ENCODE measurements at places on chromosomes 12 and 14. TPM values are rescaled to one million over a fixed set of nuclear protein-coding genes. Genes with fewer than 3 reads are reported as not detected.

GRCh38 chr12:132052196-132052932 lies 91.8 kb downstream of the DDX51 start:
- no peaks in the 10 kb centered on the region for H3K36me3 ChIP-seq
- H3K4me1 ChIP-seq, result no peaks in the 10 kb centered on the region
- no peak overlapping the region for H3K27ac ChIP-seq
- no peaks in the 10 kb centered on the region for H3K27me3 ChIP-seq

- H3K27ac ChIP-seq, result no peak overlapping the region
- no peak for DNase-seq
- no peak overlapping the region for H3K4me3 ChIP-seq
- no peaks in the 10 kb centered on the region for H3K4me1 ChIP-seq
- H3K27me3 ChIP-seq, result no peaks in the 10 kb centered on the region
These were observed 42.0 kb downstream of the RFLNA start for GRCh38 chr12:124336742-124337520.

DNA sequence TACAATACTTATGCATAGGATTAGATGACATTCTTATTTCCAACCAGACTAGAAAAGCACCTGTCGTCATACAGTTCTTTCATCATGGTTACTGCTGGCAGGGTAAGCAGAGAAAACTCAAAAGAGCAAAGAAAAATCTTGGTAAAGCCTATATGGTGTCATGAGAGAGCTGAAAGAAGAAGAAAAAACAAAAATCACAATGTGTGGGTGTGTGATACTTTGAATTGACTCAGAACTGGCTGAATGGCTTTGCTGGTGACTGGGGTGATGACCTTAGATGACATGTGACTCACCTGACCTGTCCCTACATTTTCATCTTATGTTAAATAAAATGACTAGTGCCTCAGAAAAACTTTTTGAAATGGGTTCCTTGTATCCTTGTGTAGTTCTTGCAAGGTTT lies 278.1 kb upstream of the LMO3 start:
- H3K36me3 ChIP-seq, result no peaks in the 10 kb centered on the region
- H3K27ac ChIP-seq, result no peak overlapping the region
- no peak for DNase-seq
- H3K4me1 ChIP-seq, result no peaks in the 10 kb centered on the region
- no peak overlapping the region for H3K4me3 ChIP-seq
- H3K27me3 ChIP-seq, result no peaks in the 10 kb centered on the region

GRCh38 chr14:77549451-77549850 lies 50.8 kb upstream of the ISM2 start:
- H3K4me1 ChIP-seq, result peaks cover 1% of the 10 kb centered on the region
- DNase-seq, result no peak
- H3K36me3 ChIP-seq, result peaks cover 58% of the 10 kb centered on the region

The KRT3 gene
- not detected for total RNA-seq

GRCh38 chr14:92751819-92752218 lies 3.4 kb upstream of the LGMN start:
- H3K27ac ChIP-seq, result peak overlapping the region; percentile 58
- peaks cover 28% of the 10 kb centered on the region for H3K4me1 ChIP-seq
- no peak overlapping the region for H3K4me3 ChIP-seq
- H3K36me3 ChIP-seq, result no peaks in the 10 kb centered on the region
- no peak for DNase-seq
- H3K27me3 ChIP-seq, result no peaks in the 10 kb centered on the region

DNA sequence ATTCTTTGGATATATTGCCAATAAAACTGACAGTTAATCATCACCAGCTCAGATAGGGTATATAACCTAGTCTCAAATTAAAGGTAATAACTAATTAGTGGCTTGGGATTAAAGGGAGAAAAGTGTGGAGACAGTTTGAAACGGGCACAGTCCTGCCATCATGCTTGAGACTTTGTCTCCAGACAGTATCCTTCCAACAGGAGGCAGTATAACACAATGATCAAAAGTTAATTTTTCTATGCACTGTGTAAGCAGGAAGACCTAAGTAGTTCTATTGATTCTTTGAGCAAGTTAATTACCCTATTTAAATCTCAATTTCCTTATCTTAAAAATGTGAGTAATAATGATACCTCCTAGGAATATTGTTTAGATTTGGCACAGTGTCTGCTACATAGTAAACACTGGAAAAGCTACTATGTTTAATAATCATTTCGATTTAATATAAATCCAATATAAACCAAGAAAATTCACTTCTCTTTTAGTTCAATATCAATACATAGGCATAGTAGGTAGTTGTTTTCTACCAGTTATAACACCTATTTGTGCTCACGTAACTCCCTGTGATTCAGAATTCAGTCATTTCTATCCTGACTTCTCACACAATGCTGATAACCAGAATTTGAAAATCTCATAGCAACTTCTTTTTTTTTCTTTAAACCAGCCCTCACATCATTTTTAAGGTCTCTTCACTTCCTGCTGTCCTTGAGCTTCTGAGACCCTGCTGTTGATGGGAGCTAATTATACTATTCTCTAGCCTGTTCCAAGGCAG lies 53.7 kb downstream of the GALNT4 start:
- no peak overlapping the region for H3K4me3 ChIP-seq
- no peaks in the 10 kb centered on the region for H3K4me1 ChIP-seq
- no peaks in the 10 kb centered on the region for H3K36me3 ChIP-seq

GRCh38 chr14:49915085-49915484 lies 22.2 kb downstream of the ARF6 start:
- no peaks in the 10 kb centered on the region for H3K36me3 ChIP-seq
- H3K4me3 ChIP-seq, result no peak overlapping the region
- no peak overlapping the region for H3K27ac ChIP-seq
- DNase-seq, result no peak

- H3K27me3 ChIP-seq, result no peaks in the 10 kb centered on the region
- H3K36me3 ChIP-seq, result no peaks in the 10 kb centered on the region
- no peak overlapping the region for H3K4me3 ChIP-seq
- H3K4me1 ChIP-seq, result no peaks in the 10 kb centered on the region
These were observed 1192.8 kb downstream of the FLRT2 start for GRCh38 chr14:86722612-86723253.

The DBX2 gene
- not detected for total RNA-seq

All from heart left ventricle (tissue), 16 donors.